ENCODE measurements at places on chromosomes 16 and 17.

DNA sequence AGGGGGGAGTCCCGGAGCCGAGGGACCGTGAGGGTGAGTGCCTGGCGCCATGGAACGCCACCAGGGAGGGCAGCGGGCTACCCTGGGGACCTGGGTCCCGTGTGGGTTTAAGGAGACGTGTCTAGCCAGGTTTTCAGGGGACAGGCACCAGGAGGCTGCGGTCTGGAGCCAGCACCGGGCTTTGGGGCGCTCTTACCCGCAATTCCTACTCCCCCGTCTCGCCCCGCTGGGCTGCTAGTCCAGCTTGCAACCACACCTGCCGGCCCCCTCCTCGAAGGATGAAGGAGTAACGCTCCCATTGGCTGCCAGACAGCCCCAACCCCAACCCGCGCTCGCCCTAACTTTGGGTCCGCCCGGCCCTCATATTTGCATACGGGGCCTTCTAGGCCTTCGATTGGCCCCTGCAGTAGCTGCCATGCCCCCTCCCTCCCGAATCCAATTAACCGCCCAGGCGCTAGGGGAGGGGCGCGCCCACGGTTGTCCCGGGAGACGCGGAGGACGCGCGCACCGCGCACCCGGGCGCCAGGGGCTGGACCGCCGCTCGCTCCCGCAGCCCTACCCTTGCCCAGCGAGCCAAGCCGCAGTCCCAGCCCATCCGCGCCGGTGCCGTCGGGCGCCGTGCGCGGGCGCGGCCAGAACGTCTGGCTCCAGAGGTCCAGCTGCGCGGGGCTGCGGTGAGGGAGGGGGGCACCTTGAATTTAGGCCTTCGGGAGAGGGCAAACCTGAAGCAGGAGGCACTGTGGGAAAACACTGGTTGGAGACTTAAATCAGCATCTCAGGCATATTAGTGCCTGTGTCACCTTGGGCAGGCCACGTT is at the start of gene TTLL6:
TTLL6 (minus strand) TSS at position 456 of the 817 bp plus-strand sequence; CDS start at position 299, 157 bp downstream.
- peak; percentile 44 for DNase-seq

DNA sequence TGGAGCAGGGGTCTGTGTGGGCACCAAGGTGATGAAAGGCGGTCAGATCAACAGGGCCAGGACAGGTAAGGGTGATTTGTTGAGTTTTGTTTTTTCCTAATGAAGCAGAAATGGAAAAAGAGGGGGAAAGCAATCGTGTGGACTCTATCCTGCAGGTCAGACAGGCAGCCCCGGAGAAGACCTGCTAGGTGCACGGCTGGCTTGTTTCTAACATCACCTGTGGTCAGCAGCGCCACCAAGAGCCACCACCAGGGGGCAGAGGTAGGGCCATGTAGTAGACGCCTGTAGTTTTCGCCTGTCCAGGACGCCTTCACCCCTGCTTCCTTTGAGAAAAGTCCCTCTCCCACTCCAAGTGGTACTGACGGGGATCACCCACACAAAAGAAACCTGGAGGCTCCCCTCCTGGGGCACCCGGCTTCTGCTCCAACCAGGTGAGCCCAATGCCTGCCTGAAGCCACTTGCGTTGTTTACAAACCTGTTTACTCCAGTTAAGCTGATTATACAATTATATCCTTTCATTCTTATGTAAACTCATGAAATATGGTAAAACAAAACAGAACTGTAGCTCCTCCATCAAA is 54.2 kb upstream of the SEC14L1 start:
- DNase-seq = peak; percentile 74

- no peak for DNase-seq
These were observed at the start of gene DBNDD1 for GRCh38 chr16:90018652-90019542. TSS of gene DBNDD1 (minus strand) at chr16:90019456. CDS start at chr16:90019341, 115 bp downstream.

- no peak for DNase-seq
These were observed 294.0 kb downstream of the ZFHX3 start for GRCh38 chr16:72753881-72754280.

DNA sequence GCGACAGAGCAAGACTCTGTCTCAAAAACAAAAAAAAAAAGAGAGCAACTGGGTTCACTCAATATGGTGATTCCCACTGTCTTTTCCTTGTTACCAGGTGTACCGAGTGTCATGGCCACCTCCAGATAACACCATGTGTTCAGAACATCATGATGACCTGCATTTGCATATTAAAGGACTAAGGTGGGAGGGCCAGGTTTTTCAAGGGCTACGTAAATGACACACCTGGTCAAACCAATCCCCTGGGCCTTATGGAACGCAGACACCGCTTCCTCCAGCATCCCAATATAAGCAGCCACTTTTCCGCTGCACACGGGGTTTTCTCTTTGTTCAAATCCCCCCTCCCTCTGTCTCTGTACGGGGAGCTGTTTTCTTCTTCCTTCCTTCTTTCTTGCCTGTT is 29.3 kb downstream of the WSCD1 start:
- no peak for DNase-seq

DNA sequence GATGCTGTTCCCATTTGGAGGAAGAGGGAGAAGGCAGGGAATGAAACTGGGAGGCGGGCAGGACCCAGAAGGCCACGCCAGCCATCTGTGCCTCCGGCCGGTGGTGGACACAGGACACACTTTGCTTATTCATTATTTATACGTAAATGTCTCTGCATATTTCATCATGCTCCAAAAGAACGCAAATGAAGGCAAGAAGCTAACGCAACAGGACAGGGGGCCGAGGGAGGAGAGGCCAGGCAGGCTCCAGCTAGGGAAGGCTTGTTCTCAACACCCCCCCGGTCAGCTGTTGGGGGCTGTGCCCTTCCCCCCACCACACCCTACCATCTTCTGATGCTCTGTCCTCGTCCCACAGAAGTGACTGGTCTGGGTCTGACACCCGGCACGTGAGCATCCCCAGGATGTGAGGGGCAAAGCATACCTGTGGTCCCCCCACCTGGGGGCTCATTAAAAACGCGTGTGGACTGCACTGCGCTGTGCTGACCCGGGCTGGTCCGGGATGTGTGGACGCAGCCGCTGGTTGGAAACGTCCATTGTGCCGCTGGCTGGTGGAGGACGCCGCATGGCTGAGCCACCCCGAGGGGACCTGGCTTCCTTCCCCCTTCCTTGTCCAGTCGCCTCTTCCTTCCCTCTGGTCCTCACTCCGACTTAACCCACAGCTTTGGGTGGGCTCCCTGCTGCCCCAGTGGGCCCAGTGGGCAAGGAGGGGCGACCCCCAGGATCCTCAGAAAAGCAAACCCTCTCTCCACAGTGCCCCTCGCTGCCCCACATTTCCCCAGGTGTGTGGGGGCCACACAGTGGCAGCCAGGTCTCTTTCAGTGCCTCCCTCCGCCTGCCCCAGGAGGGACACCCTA is 46.4 kb upstream of the ENPP7 start:
- DNase-seq = no peak

- DNase-seq = no peak
These were observed 10.7 kb downstream of the CTC1 start for GRCh38 chr17:8237175-8237574.

- no peak for DNase-seq
These were observed 1.2 kb downstream of the DUSP14 start for GRCh38 chr17:37490638-37491614.

DNA sequence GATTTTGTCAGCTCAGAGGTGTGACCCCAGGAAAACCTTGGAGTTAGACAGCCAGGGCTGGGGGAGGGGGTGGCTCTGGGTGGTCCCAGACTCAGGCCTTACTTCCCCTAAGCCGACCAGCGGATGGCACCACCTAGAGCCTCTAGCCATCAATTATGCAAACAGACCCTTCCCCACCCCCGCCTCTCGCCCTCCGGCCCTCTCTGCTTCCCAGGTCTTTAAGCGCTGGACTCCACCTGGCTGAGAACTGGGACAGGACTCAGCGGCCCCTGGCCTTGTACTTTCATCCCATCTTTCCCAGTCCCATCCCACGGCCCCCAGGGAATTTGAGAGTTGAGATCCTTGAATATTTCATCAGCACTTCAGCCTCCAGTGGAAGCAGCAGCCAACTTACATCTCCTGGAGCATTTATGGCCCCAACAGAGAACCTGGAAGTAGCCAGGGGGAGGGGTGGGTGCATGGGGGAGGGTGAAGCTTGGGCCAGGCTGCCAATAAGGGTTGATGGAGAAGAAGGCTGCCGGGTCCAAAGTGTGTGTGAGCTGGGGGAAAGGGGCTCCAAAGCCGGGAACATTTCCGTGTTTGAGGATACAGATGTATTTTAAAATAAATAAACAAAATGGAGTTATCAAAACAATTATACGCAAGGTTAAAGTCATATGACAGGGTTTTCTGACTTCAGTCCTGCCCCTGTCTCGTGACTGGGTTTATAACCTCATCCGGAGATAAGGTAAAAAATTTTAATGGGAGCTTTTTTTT is 7.5 kb upstream of the JUP start:
- DNase-seq = no peak

DNA sequence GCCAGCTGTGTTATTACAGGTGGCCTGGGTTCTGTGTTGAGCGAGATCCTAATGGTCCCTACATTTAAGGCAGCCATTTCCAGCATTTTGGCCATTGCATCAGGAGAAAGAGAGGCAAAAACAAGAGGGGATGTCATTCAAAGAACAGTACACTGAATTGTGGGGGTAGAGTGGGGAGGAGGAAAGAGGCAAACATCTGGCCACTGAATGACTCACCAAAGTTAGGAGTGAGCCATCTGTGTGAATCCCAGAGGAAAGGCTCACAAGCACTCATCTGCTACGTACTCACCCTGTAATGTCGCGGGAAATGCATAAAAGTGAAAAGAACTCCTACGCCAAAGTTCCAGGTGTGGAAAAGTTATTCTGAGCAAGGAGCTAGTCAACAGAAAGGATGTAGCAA is 16.7 kb downstream of the KRABD2 start:
- no peak for DNase-seq

DNA sequence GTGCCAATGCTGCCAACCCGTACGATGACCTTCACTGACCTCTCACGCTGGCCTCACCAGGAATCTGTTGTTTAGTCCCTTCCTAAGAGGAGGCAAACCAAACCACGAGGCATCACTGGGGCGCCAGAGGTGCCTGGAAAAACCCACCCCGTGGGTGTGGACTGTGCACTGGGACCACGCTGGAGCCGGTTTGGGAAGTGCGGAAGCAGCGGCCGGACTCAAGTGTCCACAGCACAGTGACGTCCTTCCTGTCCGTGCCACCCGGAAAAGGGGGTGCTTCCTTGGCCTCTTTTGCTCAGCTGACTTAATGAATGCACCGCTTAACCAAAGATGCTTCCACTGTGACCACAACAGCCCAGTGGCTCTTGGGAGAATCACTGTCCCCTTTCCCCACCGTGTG is 9.0 kb upstream of the KIF19 start:
- DNase-seq = no peak

- DNase-seq = no peak
These were observed 2.6 kb upstream of the N4BP1 start for GRCh38 chr16:48612611-48613010.

DNA sequence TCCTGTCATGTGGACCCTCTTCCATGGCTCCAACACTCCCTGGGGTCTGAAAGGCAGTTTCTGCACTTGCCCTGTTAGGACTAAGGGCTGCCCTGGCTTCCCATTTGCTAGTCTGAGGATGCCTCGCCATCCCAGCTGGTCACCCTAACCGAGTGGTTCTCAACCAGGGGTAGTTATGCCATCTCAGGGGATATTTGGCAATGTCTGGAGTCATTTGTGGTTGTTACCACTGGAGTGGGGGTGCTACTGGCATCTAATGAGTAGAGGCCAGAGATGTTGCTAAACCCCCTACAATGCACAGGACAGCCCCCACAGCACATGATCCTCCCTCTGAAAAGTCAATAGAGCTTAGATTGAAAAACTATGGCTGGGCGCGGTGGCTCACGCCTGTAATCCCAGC is 26.9 kb upstream of the CDH1 start:
- no peak for DNase-seq

- no peak for DNase-seq
These were observed 23.6 kb upstream of the USP22 start for GRCh38 chr17:21066394-21066793.

GRCh38 chr17:62870030-62870541 is 62.0 kb upstream of the MARCHF10 start:
- DNase-seq = no peak

DNA sequence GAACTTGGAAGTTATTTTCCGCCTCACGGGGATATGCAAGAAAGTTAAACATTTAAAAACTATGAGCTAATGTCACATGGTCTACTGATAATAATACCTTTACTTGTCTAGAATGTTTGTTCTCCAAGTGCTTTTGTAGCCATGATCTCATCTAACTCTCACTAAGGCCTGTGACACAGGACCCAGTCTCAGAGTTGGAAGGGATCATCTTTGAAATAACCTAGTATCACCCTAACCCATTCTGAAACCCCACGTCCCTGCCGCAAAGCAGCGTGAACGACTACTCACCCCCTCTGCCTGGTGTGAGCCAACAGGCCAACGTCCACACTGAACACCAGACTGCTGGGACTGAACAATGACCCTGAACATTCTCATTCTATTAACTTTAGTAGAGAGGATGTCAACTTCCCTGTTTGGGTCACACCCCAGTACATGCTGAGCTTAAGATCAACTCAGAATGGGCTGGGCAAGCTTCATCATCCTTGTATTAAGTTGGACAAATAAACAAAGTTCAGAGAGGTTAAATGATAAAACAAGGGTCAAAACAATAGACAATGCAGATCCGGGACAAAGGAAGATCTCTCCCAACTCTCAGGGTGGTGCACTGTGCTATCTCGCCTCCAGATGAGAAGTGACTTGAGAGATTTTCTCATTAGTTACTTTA is 54.8 kb upstream of the BCAR1 start:
- DNase-seq = no peak

DNA sequence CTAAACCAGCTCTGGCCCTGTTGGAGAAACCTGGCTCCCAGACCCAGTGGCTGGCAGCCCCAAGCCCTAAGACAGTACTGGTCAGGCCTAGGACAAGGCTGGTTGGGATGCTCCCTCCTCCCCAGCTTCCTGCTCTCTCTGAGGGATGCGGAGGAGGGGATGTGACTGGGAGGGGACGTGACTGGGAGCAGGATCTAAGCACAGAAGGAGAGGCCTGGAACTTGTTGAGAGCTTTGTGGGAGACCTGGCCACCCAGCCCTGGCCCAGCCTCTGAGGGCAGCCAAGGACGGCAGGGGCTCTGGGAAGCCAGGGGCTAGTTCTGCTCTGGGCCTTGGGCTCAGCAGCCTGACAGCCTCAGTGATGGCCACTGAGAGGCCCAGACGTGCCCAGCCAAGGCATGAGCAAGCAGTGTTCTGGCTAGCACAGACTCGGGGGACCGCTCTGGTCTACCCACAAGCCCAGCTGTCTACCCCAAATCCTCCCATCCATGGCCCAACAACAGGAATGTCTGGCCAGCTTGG is 22.8 kb downstream of the ATP6V0D1 start:
- DNase-seq = no peak

GRCh38 chr16:66871840-66872239 is 8.5 kb upstream of the PDP2 start:
- DNase-seq = no peak

GRCh38 chr16:87072101-87072500 is 245.1 kb downstream of the C16orf95 start:
- no peak for DNase-seq

DNA sequence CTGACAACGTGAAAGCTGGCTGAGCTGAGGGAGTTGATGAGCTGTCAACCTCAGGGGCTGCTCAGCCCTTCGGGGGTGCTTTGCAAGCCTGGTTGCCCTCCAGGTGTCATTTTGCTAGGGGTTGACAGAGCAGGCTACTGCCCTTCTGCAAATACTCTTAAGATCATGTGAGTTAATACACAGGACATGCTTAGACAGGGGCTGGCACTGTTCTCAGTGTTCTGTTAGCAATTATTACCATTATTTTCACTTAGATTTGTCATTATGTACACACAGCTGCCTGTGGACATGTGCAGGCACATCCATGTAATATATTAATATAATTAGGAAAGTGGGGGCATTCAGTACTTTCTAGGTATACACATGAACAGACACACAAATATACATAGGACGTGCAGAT is 554.3 kb upstream of the HSBP1 start:
- no peak for DNase-seq

All from stimulated activated CD4-positive, alpha-beta T cell treated with anti-CD3 and anti-CD28 coated beads, Interleukin-1b, Interleukin-23, amount 100 ng/mL, for 24 hours (primary cell).